CD8-positive, alpha-beta T cell (primary cell): ENCODE measurements at places on chromosomes 12 and 14.

DNA sequence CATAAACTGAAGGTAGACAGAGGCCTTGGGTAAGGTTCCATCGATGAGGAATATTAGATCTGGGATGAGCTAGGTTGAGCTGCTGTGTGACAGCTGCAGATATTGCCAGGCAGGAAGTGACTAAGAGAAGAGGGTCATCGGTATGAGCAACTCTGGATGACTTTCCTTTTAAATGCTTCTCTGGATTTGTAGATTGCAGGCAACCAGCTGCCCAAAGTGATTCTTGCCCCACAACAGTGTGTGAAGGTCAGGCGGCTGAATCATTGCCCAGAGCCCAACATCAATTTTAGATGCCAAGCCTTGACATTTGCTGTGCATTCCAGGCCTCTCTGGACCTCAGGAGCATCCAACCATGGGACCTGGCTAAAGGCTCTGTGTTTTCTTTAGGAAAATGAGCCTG lies 255.9 kb downstream of the DPF3 start:
- no peak for DNase-seq

GRCh38 chr12:15605881-15606590 lies 183.2 kb downstream of the EPS8 start:
- no peak for DNase-seq

DNA sequence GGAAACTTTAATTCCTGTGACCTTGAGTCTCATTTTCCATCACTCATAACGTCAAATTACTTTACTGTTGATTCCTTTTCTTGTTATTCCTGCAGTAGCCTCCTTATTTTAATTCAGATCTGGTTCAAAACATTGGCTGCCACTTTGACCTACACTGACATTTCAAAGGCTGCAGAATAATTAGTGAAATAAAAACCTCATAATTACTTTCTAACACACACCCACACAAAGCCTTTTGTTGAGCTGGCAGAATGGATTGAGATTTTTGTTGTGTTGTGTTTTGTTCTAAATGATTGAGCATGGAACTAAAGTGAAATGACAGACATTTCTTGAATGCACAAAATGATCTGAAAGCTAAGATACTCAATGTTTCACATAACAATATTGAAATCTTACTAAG lies 507.5 kb upstream of the STXBP6 start:
- DNase-seq = no peak

GRCh38 chr12:57521525-57522010 lies 1.1 kb upstream of the MBD6 start:
- DNase-seq = no peak

DNA sequence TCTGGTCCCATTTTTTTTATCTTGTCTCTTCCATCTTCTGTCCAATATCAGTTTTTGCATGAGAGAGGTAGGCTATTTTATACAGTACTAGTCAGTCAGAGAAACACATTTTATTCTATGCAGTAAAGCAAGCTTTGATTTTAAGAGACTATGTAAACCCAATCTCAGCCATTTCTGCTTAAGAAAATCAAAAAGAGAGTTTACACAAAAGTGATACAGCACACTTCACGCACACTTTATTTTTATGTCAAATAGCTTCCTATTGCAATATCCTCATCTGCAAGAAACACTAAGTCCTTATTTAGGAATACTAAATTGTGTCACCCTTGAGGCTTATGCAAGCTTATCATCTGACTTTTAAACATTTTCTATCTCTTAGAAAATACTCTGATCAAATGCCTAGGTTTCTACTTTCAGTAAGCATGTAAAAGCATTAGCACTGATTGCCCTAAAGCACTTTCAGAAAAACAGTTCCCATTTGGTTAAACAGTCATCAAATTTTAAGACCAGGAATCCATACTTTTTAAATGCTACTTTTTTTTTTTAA lies 78.3 kb downstream of the MED13L start:
- no peak for DNase-seq

DNA sequence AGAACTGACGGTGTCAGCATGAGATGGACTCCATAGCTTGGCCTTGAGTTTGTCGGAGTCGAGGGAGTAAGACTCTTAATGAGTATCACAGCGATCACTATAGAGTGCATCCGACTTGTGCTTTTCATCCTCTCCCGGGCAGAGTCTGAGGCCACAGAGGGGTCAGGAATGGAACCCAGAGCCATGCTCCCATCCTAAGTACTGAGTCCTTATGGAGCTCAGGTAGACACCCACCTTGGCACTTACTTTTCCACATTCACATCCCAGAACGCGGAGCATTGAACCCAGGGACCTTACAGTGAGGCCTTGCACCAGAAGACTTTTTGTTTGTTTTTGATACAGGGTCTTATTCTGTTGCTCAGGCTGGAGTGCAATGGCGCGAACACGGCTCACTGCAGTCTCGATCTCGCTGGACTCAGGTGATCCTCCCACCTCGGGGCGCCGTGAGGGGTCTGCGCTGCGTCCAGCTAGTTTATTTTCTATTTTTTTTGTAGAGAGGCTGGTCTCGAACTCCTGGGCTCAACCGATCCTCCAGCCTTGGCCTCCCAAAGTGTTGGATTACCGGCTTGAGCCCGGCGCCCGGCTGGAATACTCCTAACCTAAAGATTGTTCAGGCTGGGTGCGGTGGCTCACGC lies 719 bp upstream of the SRSF9 start:
- no peak for DNase-seq

- no peak for DNase-seq
These were observed 31.1 kb downstream of the INTS13 start for GRCh38 chr12:26906704-26907103.

GRCh38 chr14:101222362-101223070 lies 319.0 kb upstream of the RTL1 start:
- DNase-seq = no peak

GRCh38 chr14:99215277-99215676 lies 56.7 kb downstream of the BCL11B start:
- DNase-seq = no peak

- no peak for DNase-seq
These were observed 134.0 kb upstream of the GSC start for GRCh38 chr14:94903883-94904282.

- no peak for DNase-seq
These were observed 175.3 kb downstream of the PLCZ1 start for GRCh38 chr12:18562531-18562930.

DNA sequence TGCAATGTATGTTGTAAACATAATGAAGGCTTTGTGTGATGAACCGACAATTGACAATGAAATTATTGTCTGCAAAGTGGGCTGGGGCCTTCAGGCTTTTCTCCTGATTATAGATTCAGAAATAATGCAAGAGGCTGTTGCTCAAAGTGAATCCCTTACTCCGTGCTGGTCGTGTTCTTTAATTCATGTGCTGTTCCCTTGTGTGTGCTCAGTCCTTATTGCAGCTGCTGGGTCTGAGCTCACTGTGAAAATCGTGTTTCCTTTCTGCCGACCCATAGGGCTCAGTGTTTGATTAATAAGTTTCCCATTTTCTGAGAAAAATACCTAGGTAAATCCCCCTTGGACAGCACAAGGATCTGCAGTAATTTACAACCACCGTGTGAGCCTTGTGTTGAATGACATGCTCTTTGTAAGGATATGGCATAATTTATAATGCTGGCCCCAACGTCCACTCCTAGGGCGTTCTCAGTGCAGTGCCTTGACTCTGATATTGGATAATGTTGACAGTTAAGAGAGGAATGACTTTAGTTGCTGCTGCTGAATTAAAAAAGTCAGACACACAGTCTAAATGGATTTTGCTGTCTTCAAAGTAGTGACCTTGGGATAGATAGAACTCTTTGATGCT lies 81.6 kb downstream of the RGS6 start:
- no peak for DNase-seq

DNA sequence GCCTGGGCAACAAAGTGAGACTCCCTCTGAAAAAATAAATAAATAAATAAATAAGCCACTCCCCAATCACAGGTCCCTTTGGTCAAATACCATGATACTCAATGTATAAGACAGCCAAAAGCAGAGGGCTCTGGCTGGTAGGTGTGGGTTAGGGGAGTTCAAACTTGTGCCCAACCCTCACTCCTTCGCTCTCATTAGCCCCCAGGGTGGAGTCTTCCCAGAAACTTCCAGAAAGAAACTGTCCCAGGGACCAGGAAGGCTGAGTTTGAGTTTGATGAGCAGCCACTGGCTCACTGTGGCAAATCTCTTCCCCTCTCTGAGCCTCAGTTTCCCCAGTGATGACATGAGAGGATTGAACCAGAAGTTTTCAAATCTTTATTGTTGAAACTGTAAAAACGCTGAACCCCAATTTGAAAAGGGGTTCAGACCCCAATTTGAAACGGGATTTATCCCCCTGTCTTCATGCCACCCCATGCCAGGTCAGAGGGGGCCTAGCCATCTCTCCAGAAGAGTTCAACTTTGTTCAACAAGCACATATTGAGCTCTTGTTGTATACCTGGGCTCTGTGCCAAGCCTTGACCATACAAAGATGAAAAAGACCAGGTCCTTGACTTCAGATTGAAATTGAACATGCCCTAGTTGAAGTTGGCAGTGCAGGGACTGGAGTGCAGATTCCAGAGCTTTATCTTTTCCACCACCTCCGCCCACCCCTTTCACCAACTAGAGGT lies 9.1 kb upstream of the FAM222A start:
- DNase-seq = no peak

DNA sequence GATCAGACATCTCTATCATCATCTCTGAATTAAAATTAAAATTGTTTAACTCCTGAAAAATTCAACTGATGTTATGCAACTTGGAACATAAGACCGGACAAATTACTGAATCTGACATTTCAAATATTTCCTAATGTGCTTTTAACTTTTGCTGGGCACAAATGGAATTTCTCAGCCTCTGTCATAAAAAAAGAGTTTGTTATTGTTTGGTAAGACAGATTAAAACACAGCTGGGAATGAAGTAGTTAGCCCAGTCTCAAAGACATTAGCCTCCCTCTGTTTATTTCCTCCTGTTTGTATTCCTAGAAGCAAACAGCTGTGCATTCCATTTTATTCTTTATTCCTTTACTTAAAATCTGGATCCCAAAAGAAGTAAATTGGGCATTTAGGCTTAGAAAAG lies 29.4 kb downstream of the PLEKHA5 start:
- DNase-seq = no peak
